Stimulated activated CD8-positive, alpha-beta memory T cell treated with anti-CD3 and anti-CD28 coated beads, Interleukin-4, amount 100 ng/mL, for 4 hours (primary cell): ENCODE measurements at places on chromosomes 1 and 21.

DNA sequence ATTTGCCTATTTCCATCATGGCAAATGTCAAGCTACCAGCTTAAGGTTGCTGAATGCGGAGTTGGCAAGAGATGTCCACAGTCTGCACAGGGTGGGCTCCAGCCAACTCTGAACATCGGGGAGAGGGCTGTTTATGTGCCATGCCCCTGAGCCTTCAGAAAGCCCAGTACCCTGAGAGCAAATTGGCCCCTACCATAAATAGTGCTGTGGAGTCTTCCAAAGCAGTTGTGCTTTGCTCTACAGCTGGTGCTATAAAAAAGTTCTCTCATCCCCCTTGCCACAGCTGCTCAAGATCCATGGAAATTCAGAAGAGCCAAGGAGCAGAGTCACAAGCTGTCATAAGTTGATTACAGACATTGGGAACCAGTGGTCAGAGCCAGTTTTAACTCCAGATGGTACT lies 85.6 kb upstream of the CLDN14 start:
- no peak for DNase-seq

DNA sequence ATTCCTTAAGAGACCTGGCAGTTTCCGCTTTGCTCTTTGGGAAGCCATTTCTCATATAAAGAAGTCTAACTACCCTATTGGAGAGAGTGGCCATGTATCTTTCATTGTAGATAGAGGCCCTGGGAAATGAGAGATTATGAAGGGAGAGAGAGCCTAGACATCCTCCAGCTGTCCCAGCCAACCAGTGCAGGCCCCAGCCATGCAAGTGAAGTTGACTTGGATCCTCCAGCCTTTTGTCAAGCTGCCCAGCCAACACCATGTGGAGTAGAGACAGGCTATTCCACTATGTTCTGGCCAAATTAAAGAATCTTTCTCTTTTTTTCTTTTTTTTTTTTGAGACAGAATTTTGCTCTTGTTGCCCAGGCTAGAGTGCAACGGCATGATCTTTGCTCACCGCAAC lies 7.1 kb upstream of the ANP32E start:
- DNase-seq, result no peak

DNA sequence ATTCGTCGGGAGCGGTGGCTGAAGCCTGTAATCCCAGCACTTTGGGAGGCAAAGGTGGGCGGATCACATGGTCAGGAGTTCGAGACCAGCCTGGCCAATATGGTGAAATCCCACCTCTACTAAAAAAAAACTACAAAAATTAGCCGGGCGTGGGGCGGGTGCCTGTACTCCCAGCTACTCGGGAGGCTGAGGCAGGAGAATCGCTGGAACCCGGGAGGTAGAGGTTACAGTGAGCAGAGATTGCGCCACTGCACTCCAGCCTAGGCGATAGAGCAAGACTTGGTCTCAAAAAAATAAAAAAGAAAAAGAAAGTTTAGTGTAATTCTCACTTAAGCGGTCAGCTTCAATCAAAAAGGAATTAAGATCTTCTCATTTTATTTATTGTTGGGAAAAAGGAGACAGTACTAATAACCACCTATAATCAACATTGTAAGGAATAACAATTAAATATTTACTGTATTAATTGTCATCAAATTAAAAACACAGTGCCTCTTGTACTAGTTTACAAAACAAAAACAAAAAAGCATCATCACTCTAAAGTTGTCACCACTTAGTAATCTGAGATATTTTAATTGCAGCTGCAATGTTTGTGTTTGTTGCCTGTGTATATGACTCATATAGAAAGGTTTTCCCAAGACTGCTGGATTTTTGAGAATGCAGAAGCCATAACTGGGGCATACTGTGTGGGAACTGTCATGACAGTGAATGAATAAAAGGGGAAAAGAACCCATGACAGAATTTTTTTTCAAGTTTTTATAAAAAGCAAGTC lies 3.7 kb downstream of the FBXO42 start:
- no peak for DNase-seq

- DNase-seq, result no peak
Observed at GRCh38 chr1:85599076-85599491, 18.5 kb downstream of the CCN1 start.

GRCh38 chr1:95201905-95202304 lies 32.1 kb upstream of the RWDD3 start:
- DNase-seq, result no peak

DNA sequence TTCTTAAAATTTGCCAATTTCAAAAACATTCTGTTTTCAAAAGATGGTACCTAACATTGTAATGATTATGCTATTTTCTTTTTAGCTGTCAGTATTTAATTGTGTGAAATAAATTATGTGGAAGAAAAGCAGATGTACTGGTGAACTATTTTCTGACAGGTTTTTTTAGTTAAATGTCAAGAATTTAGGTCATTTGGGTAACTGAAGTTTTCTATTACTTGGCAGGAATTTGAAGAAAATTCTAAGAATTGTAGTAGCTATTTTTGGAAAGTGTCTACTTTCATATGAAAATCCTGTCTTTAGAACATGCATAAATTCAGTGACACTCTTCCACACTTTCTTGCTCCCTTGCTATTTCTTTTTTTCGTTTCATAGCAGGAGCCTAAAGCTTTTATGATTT lies 28.5 kb upstream of the PTPRC start:
- DNase-seq, result no peak

- peak; percentile 46 for DNase-seq
Observed at GRCh38 chr1:244450597-244451538, 841 bp downstream of the ADSS2 start.

- DNase-seq, result no peak
Observed at GRCh38 chr1:109803901-109804331, 40.2 kb upstream of the EPS8L3 start.

DNA sequence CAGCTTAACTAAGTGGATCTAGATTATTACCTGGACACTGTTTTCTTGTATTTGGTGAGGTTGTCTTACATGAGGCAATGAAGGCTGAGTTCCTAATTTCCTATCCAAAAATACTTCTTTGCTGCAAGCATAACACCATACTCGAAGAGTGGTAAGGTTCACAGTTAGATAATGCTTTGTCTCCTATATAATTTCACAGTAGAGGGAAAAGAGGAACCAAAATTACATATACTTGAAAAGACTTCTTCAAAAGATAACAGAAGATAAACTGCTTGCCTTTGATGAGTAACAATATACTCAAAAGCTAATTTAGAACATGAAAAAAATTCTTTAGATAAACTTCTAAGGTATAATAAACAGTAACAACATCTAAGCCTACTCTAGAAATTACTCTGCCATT lies 20.4 kb downstream of the USP33 start:
- DNase-seq, result no peak

DNA sequence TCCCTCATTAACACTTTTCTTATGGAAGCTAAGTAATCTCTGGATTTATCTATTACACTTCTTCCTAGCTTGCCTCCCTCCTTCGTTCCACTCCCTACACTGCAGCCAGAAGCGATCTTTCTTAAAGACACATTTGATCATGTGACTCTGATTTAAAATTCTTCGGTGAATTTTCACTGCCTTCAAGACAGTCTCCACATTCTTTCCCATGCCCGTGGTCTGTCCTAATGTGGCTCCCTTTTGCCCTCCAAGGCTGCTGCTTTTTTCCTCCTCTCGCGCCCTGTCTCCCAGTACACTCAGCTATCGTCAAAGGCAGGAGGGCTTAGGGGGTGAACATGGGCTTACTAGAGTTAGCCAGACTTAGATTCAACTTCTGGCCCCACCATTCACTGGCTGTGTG lies 64.4 kb downstream of the SDCCAG8 start:
- DNase-seq, result no peak

DNA sequence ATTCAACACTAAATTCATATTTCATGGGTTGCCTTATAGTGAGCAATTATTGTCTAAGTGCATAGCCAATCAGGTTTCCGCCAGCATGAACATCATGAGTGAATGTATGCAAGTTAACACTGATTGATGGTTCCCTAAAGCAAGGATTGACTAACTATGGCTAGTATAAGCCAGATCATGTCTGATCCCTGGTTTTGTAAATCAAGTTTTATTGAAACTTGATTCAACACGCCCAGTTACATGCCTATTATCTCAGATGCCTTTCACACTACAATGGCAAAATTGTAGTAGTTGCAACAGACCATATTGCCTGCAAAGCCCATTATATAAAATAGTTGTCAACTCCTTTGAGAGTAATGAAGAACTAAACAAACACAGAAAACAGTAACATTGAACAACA lies 1127.4 kb downstream of the NCAM2 start:
- DNase-seq, result no peak

- no peak for DNase-seq
Observed at GRCh38 chr1:23964790-23965740, 5.4 kb downstream of the PNRC2 start.
